Activated T-cell treated with anti-CD3 and anti-CD28 coated beads for 48 hours (primary cell): ENCODE measurements at places on chromosomes 13 and 19.

- DNase-seq, result no peak
Observed at GRCh38 chr19:14843578-14843977, 5.1 kb downstream of the OR7A10 start.

DNA sequence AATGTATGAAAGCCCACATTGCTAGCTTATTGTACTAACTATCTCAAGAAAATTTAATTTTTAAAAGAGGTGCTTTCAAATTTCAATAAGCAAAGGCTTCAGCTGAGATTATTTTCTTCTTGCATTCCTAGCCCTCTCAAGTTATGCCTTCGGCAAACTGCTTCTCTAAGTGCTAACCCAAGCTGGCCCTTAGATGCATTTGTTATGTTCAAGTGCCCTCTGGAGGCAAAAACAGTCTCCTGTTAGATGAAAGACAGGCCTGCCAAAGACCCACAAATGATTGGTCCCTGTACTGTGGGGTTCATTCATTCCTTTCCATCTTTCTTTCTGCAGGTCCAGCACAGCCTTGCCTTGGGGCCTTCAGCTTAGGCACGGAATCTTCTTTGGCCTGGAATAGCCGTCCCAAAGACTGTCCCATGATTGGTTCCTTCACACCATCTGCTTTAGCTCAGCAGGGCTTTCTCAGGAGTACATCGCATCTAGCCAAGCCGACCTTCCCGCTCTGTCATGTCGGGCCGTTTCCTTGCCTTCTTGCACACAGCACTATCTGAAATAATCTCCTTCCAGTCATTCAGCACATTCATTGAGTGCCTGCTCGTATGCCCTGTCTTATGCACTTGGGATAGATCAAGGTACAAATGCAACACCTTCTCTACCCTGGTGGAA is 26.4 kb upstream of the TPTE2 start:
- DNase-seq, result no peak

DNA sequence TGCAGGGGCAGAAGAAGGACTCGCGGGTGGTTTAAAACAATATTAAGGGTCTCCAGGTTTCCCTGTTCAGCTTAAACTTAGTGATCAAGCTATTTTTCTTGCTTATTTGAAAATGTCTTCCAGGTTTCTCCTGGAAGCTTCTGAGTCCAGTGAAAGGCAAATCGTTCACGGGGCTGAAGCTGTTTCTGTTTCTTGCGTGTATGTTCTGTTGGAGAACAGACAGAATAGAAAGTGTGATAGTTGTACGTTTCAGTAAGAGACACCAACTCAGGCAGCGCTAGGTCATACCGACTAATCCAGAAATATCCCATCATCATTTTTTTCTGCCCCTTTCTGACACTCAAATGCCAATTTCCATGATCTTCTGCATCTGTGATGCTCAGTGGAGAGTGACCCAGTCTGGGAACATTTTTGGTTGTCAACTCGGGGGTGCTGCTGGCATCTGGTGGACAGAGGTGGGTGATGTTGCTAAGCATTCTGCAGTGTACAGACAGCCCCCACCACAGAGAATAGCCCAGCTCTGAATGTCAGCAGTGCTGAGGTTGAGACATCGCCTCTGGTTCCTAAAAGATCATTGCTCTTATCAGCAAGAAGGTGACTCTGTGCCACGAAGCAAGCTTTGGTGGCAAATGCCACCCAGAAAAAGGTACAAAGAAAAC is 4.3 kb downstream of the KLF2 start:
- no peak for DNase-seq

GRCh38 chr19:21612403-21612872 is 107.0 kb downstream of the ZNF429 start:
- DNase-seq, result no peak

- DNase-seq, result no peak
Observed at GRCh38 chr19:32489971-32490370, 84.4 kb downstream of the DPY19L3 start.

- no peak for DNase-seq
Observed at GRCh38 chr13:113283904-113284303, 13.1 kb upstream of the LAMP1 start.

DNA sequence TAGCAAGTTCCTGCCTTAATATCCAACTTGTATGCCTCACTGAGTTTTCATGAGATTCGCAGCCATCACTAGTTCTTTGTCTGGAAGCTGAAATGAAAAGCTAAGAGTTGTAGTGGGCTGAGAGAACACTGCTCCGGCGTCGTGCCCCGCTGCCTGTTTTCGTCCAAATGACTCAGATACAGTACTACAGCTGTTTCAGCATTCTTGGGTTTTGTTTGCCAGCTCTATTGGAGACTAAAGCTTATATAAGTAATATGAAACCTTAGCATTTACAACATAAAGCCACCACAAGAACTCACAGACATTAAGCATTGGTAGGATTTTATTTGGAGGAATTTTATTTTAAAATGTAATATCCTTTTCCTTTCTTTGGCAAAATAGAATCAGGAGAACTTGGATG is 299.7 kb downstream of the DLEU7 start:
- DNase-seq, result no peak

DNA sequence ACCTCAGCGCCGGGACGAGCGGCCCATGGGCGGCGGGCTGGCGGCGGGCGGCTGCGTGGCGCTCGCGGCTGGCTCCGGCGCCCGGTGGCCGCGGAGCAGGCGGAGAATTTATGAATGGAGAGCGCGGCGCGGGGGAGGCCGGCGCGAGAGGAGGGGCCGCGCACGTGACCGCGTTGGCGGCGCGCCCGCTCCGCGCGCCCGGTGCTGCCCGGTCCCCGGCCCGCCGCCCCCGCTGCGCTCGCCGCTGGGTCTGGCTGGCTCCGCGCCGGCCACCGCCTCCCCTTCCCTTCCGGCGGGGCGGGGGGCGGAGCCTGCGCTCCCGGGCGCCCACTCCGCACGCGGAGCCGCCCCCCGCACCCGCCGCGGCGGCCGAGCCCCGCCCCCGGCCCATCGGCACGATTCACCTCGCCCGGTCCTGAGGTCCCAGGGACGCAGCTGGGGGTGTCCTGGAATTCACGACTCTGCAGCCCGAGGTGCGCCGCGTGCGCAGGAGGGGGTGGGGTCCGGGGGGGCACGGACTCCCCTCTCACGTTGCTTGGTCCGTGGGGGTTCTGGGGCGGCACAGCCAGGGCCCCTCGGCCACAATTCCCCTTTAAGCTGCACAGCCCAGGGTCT is at the start of gene CBARP:
Gene CBARP, minus strand, starts transcription at position 252 of the 615 bp plus-strand sequence. CDS start 1,905 bp downstream, outside the sequence.
- DNase-seq, result no peak

DNA sequence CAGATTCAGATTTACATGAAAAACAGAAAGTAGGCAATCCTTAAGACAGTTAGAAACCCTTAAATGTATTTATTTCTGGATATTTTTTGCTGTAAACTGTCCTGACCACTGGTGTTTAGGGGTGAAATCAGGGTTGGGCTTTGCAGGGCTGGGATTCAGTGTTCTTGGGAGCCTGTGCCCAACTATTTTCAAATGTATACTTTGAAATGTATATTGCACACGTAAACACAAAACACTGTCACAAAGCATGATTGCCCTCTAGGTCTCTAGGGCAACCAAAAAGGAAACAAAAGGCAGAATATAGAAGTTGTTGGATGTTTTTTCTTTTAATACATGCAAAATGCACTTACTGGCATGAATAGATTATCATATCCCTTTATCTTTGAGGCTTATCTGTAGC is 1185.4 kb downstream of the DIAPH3 start:
- no peak for DNase-seq

- DNase-seq, result no peak
Observed at GRCh38 chr19:12984683-12985048, 10.6 kb upstream of the NFIX start.

GRCh38 chr13:27665333-27665732 is 43.6 kb downstream of the POLR1D start:
- DNase-seq, result no peak

DNA sequence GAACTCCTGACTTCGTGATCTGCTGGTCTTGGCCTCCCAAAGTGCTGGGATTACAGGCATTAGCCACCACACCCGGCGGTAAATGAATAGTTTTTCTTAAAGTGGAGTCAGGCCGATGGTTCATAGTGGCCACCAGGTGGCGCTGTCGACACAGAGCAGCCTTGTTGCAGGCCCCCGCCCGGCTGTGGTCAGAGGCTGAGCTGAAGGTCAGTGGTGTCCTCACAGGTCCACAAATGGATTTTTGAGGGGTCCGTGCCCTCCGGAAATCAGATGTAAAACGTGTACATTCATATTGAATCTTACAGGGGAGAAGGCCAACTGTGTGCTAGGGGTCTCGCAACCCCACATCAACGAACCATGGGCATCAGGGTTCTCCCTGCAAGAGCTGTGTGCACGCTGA is 13.4 kb upstream of the WDR18 start:
- no peak for DNase-seq

- DNase-seq, result no peak
Observed at GRCh38 chr13:52022356-52022755, 2.1 kb upstream of the UTP14C start.

DNA sequence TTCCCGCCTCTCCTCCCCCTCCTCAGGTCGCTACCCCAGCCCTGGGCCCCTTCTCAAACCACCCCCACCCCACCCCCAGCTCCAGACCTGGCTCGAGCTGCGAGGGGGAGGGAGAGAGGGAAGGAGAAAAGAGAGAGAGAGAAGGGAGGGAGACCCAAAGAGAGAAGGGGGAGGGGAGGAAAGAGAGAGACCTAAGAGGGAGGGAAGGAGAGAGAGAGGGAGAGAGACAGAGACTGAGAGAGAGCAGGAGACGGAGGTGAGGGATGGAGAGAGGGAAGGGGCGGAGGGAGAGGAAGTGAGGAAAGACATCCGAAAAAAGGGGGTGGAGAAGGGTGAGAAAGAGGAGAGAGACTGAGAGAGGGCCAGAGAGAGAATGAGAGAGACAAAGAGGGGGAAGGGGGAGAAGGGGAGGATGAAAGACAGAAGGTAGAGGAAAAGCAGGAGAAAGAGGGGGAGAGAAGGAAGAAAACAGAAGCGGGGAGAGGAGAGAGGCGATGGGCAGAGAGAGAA is 2.0 kb upstream of the SPACA6 start:
- no peak for DNase-seq

DNA sequence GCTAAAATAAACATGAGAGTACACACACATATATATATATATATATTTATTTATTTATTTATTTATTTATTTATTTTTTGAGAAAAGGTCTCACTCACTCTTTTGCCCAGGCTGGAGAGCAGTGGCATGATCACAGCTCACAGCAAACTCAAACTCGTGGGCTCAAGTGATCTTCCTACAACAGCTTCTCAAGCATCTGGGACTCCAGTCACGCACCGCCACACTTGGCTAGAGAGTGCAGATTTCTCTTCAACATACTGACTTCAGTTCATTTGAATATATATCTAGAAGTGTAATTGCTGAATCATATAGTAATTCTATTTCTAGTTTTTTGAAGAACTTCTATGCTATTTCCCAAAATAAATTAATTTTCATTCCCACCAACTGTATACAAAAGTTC is 1711.8 kb downstream of the SLITRK5 start:
- no peak for DNase-seq

DNA sequence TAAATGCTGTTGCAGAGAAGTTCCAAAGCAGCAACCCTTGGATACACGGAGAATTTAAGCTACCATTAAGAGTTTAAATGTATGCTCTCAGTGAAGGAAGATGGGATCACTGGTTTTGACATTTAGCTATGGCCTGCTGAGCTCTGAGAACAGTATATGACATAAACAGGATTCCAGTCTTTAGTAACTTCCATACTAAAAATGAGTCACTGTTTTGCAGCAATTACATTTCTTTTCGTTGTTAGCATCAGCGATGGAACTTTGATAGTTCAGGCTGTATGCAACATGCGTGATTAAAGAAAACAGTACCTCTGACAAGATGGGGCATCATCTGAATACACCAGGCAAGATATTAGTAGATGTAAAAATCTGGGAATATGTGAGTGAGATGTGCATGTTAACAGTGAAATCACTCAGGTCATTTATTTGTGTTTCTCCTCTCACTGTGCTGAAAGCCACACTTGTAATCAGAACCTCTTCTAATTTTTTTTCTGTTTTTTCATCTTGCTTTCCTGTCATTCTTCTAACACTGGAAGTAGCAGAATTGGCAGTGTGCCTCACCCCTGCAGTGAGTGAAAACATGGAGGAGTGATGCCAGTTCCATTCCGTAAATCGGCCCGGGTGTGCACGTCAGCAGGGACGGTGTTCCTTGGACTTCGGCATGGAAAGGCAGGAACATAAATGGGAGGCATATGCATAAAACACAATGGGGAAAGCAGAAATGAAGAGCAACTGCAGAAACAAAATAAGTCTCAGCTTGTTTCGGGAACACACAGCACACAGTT is 361.5 kb downstream of the OXGR1 start:
- DNase-seq, result no peak

- no peak for DNase-seq
Observed at GRCh38 chr13:76853481-76853880, 32.7 kb downstream of the KCTD12 start.

DNA sequence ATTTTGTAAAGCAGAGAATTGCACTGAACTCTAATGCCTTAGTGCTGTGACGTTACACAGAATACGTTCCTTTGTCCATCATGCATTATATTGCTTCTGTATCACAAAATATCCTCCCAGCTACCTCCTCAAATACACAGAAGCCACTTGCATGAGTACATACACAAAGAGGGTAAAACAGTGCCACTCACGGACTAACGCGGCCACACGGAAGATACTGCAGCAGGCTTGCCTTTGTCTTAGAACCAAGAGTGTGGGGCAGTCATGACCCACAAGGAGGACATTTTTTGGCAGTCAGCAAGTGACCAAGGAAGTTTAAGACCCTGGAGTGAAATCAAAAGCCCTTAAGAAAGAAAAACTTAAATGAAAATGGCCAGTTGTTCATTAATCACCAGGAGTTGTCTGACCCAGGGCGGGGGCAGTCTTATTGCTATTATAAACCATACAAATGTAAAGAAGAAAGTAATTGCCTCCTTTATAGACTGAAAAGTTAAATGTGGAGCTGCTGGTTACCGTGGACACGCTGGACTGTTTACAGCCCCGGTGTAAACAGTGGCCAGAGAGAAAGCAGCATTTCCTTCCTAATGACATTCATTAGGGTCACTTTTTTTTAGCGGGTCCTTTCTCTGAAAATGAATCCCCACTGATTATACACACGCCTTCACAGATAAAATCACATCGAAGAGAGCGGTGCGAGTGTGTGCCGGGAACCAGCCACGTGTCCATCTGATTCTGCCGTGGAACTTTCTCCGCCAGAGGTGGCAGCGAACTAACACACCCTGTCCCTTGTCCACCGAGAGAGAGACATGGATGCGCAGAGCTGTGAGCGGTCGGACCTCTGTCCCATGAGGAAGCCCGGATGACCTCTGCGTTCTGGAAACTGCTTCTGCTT is 66.8 kb downstream of the SOX1 start:
- no peak for DNase-seq

DNA sequence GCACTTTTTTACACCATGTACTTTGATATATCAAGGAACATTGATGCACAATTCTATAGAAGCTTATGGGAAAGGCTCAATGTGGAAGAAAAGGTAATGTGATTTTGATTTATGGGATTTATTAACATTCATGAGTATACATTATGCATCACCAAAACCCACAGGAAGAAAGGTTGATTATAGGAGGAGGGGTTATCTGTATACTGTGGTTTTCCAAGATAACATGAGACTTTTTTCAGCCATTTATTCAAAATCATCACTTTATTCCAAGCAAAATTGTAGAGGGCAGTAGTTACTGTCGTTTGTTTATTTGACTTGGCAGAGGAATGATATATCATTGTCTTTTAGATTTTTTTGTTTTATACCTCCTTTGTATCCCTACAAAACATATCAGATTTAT is 54.9 kb downstream of the WDFY2 start:
- no peak for DNase-seq
